ENCODE measurements at places on chromosomes 4 and X.

DNA sequence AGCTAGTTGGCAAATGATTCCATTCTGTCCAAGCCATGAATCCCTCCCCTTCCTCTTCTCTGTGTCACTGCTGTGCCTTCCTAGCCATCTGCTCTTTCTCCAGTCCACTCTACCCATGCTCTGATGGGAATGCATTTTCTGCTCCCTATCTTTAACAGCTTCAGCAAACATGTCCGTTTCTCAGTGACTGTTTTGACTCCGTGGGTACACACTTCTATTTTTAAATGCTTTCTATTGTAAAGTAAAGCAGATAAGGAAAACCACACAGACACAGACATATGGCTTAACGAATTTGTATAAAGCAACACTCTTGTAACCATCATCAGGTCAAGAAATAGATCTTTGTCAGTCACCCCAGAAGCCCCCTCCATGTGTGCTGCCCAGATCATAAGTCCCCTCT is 72.4 kb upstream of the KLHL13 start:
- DNase-seq = no peak

DNA sequence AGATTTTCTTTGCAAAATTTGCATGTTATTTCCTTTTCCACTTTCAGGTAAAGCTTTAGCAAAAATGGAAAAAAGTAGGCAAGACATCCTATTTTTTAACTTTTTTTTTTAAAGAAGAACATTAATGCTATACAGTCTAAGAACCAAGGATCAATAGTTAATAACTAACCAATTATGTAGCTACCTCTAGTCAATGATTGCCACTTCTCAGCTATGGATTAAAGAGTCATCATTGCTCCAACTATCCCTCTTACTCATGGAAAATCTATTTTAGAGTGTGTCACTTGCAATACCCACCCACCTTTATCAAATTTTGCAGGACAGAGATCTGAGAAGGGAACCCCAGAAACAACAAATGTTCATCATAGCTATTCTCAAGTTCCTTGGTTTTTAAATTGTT is 223.1 kb downstream of the ANK2 start:
- DNase-seq = no peak

DNA sequence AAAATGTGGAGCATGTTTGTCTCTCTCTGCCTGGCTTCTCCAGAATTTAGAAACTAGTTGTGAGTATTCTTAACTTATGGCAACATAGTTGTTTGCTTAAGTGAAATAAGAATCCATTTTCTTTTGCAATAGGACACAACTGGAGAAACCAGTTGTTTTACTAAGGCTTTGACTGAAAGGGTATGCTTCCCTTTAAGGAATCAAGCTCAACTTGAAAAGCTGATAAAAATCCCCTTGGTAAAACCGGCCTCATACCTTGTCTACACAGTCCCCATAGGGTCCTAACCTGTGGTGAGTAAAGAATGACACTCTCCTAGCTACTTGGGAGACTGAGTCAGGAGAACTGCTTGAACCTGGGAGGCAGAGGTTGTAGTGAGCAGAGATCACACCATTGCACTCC is 139.8 kb downstream of the NR3C2 start:
- DNase-seq = no peak

DNA sequence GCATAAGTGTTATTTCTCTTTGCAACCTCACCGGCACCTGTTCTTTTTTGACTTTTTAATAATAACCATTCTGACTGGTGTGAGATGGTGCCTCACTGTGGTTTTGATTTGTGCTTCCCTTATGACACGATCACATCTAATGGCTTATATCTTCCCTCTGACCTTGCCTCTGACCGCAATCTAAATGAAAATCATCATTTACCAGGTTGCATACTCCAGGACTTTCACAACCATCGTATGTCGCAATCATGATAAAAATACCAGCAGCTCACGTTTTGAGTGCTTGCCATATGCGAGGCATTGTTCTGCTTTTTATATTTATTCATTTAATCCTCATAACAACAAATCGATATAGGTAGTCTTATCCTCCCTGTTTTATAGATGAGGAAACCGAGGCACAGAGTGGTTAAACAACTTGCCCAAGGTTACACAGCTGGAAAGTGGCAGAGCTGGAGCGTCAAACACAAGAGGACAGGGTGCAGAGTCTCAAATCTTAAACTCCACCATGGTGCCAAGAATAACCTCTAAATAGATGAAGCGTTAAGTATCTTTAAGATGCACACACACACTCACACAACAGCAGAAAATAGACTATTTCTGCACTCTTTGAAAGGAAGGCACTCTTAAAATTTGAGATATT is 102.2 kb downstream of the SEL1L3 start:
- DNase-seq = no peak

GRCh38 chr4:184349283-184350039 is 124.9 kb downstream of the IRF2 start:
- no peak for DNase-seq

- peak; percentile 59 for DNase-seq
These were observed 4.6 kb upstream of the MAD2L1 start for GRCh38 chr4:120071192-120071795.

DNA sequence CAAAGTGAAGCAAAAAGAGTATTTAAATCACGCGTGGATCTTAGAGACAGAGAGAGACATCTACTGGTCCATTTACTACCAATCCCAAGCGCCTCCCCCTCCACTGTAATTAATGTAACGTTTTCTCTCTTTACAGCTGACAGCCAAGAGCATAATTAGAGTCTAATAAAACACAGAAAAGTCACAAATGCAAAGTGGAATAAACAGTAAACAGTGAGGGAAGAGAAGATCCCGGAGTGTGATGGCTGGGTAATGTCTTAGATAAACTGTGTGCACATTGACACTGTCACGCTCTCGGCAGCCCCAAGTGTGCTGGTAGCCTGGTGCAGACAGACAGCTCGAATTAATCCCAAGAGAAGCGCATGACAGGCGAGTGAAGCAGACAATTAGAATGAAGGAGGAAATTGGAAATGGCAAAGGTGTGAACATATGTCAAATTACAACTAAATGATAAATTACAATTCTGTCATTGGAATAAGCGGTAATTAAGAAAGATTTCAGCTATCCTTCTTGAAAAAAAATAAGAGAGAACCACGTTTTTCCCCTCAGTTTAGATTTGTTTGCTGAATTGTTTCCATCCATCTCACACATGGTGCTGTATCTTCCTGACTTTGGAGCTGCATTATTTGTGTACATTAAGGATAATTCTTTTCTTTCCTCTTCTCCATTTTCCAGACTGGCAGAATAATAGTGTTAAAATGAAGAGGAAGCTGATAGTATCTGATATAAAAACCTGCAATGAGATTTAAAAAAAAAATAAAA is 100.1 kb downstream of the CXXC4 start:
- peak; percentile 24 for DNase-seq

GRCh38 chr4:76703676-76704075 is 194.3 kb downstream of the SOWAHB start:
- no peak for DNase-seq

DNA sequence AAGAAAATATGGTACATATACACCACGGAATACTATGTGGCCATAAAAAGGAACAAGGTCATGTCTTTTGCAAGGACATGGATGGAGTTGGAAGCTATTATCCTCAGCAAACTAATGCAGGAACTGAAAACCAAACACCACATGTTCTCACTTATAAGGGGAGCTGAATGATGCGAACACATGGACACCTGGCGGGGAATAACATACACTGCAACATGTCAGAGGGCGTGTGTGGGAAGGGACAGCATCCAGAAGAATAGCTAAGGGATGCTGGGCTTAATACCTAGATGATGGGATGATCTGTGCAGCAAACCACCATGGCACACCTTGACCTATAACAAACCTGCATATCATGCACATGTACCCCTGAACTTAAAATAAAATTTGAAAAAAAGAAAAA is 19.5 kb upstream of the CNKSR2 start:
- DNase-seq = no peak

DNA sequence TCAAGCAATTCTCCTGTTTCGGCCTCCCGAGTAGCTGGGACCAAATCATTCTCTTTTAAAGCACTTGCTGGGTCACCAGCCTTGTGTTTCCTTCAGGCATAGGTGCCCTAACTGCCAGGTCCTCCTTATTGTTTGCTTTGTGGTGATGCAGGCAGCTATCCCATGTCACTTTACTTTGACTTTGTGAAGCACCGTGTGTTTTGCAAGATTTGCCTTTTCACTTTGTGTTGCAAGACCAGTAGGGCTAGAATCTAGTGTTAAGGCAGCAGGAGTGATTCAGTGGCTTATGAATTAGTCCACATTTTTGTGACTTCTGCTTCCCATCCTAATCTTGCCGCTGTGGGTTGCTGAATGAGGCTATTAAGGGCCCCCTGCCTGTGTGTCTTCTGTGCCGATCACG is 20.2 kb downstream of the SYAP1 start:
- DNase-seq = peak; percentile 66

DNA sequence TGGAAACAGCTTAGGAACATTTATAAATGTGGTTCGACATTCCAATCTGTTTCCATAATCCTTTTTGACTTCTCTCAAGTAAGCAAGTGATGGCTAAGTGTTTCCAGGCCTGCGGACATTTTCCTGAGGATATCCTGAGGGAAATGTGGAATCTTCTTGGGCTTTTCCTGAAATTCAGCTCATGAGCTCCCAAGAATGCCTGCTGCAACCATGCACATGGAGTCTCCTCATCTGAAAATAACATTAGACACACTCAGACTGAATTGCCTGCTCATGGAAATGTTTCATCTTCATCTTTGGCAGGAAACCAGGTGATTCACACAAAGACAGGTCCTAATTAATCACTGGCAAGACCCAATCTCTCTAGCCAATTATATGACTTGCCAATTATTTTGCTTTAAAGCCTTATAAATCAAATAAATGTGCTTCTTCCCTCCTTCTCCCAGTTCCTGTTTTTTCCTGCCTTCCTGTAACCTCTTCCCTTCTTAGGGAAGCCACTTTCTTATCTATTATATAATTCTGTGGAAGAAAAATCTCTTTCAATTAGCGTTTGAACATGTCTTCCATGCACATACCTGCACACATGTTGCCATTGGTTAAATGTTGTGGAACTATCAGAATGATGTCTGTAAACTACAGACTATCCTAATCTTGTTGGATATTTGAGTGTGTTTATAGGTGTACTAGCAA is 104.6 kb upstream of the MXRA5 start:
- DNase-seq = no peak

DNA sequence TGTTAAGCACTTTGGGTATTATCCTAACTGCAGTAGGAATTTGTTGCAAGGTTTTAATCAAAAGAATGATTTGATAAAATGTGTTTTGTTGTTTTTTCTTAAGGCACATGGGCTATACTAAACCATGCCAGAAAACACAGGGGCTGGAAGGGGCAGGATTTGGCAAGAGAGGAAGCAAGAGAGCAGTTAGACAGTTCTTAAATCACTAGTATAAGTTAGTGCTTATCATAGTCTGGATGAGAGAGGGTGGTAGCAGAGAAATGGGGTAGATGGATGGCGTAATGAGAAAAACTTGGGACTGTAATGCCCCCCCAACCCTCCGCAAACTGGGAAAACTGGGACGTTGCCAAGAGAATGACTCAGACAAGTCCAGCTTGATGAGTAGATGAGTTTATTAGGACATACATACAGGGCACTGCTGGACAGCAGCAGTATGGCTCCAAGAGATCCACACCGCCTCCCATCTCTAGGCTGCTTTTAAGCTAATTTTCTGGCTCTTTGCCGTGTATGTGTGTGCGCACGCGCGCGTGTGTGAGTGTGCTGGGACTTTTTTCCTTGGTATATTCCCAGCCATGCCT is 151.5 kb downstream of the PDLIM5 start:
- DNase-seq = no peak

DNA sequence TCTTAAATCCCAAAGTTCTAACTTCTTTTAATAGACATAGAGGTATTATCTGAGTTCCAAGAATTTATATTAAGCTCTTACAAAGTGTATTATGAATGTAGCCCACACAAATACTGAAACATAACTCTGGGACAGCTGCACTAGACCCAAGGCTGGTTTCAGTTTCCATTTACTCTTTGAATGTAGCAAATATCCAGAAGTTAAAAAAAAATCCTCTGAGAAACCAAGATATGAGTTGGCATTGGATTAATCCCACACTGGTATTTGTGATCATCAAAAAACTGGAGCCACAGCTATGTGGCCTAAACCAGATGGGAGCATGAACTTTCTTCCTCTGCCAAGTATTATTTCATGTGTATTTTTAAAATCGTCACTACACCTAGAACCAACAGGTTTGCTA is 23.6 kb upstream of the SMPX start:
- no peak for DNase-seq

- DNase-seq = no peak
These were observed 21.1 kb upstream of the CXCL2 start for GRCh38 chr4:74120086-74120485.

GRCh38 chrX:46750889-46751288 is 8.0 kb downstream of the SLC9A7 start:
- DNase-seq = no peak

GRCh38 chr4:156255230-156256007 is 301.8 kb upstream of the CTSO start:
- DNase-seq = no peak

- DNase-seq = no peak
These were observed 14.0 kb downstream of the TMEM154 start for GRCh38 chr4:152665691-152666395.

DNA sequence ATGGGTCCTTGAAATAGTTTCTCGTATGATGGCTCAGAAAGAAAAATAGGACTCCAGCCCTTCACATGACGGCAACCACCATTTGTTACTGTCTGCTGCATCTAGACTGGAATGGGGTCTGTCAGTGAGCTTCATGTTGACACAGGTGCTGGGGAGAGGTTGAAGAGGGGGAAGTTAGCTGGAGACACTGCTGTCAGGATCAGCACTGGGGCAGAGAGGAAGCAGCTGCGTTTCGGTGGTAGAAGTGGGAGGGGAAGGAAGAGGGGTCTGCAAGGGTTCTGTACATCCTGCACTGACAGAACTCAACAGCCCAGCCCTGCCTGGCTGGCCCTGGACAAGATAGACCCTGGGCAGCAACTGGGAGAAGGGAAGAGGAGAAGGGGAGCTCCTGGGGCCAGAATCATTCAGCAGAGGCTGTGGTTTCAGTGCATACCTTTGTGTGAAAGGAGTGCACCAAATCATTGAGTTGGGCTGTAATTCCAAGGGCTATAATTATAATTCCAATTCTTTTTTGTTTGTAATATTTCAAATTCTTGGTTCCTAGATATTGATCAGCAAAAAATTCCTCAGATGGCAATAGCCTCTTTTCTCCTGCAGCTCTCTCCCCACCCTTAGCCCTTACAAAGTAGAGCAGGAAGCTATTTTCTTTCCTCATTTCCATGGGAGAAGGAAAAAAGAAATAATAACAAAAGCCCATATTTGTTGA is 119.4 kb upstream of the C1GALT1C1 start:
- no peak for DNase-seq

- peak; percentile 9 for DNase-seq
These were observed 1.8 kb downstream of the UBQLN2 start for GRCh38 chrX:56564921-56565840.

DNA sequence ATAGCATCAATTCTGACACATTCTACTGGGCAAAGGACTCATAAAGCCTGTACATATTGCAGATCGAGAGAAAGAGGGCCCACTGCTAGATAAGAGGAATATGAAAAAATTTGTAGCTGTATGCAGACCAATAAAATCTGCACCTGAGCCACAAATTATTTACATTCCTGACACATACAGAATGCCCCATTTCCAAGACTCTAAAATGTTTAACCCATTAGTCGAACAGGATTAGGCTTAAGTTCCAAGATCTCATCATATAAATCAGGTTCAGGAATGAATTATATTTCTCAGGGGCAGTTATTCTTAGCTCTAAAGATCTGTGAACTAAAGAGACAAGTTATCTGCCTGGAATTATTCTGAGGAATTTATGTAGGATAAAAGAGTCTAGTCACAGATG is 1615.8 kb downstream of the ARAP2 start:
- DNase-seq = no peak
